Right renal pelvis (tissue), 4 donors: ENCODE measurements at places on chromosomes 7 and 10. TPM values are rescaled to one million over a fixed set of nuclear protein-coding genes. Genes with fewer than 3 reads are reported as not detected.
A peak's percentile ranks its signal among the peaks of the same experiment; 100 is the strongest.

TMEM196 gene
- polyA plus RNA-seq = not detected

DNA sequence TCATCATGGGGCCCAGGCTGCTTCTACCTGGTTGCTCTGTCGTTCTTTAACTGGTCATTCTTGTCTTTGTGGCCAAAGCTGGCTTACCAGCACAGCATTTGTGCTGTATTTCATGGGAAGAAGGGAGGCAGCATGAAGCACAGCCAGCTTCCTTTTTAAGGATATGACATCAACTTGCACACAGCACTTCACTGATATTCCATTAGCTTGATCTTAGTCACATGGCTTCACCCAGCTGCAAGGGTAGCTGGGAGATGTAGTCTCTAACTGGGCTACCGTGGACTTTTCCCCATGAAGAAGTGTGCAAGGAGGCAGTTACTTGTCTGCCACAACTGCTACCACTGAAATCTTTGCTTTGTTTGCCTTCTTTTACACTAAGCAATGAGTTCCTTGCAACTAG, 525.2 kb downstream of the LRMDA start:
- DNase-seq = no peak

- no peak for DNase-seq
These were observed 281.8 kb upstream of the KLF6 start for GRCh38 chr10:4066581-4067390.

DNA sequence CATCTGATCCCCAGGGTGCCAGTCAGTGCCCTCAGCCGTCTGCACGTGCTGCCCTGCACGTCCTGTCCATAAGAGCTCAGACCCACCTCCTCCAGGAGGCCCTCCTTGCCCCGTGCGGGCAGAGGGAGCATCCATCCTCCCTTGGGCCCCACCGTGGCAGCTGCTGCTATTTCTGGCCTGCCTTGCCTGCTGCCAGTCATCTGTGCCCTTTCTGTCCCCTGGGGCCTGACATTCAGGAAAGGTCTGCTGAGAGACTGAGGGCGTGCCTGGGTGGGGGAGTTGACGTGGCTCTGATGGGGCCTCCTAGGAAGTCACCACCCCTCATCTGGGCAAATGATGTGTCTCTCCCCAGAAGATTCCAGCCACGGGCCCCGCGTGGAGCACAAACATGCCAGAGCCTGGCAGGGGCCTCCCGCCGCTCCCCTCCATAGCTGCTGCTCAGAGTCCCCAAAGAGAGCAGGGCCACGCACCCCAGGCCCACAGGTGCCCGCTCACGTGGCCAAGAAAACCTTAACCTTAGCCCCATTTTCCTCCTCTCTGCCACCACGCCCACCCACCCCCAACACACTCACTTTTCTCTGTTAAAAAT, 21.8 kb downstream of the DPYSL4 start:
- no peak for DNase-seq

- DNase-seq = no peak
These were observed 107.2 kb upstream of the RELN start for GRCh38 chr7:104096683-104097082.

DNA sequence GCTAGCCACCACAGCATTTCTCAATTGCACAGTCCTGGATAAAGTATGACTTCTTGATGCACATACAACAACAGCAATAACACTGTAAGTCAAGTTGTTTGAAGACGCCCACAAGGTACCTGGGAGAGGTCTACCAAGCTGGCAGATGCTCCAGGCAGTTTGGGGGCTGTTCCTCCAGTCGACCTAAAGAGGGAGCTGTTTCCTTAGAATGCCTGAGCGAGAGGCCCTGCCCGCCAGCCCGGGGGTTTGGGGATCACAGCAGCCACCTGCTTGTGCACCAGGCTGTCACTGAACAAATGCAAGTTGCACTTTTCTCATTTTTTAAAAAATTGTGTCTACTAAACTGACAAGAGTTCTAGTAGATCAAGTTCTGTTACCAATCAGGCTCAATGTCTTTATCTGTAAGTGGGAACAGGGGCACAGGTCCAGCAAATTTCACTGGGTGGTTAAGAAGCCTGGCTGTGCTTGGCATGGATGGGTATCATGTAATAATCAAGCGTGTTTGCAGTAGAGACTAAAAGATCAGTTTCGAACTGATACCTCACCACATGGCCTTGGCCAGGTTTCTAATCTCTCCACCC, 193.8 kb upstream of the ADO start:
- peak; percentile 47 for DNase-seq
